Activated CD4-positive, alpha-beta T cell treated with anti-CD3 and anti-CD28 coated beads, Interleukin-2, amount 50 U/mL, for 4 hours (primary cell): ENCODE measurements at places on chromosomes 4 and X.

DNA sequence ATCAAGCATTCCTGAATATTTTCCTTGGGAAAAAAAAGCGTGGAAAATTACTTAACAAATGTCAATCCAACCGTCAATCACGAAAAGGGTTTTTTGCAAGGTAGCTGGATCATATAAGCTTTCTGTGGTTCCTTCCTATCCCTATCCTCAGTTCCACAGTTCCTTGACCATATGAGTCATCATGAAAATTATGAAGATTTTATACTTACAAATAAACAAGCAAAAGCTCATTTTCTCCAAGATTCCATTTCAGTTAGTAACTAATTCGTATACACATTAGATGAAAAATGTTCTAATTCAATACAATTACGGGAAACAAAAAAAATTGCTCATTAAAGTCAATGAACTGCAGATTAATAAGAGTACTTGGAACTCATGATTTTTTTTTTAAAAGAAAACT, 228.8 kb downstream of the NSUN7 start:
- DNase-seq, result no peak

DNA sequence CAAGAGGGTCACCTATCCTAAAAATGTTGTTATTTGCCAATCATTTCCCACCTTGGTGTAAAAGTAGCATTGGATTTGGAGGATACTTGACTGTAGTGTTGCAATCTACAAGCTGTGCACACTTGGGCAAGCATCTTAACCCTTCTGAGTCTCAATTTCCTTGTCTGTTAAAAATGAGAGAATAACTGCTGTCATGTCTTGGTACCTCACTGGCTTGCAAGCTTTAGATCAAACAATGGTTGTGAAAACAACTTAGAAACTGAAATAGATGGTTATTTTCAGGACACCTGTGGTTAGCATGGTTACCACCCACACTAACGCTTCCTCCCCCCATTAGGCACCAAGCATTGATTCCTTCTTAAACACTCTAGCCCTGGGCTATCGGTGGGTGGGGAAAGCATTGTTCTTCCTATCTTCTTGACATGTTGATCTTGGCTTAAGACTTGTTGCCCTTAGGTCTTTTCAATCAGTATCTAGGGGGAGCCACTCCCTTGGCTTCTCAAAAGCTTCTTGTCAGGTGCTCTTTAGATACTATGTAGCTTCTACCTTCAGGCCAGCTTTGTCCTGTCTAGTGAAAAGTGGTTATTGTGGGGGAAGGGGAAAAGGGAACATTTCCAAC, 10.6 kb upstream of the AMOT start:
- no peak for DNase-seq

- no peak for DNase-seq
These were observed 88.1 kb downstream of the CCSER1 start for GRCh38 chr4:90215286-90215685.

DNA sequence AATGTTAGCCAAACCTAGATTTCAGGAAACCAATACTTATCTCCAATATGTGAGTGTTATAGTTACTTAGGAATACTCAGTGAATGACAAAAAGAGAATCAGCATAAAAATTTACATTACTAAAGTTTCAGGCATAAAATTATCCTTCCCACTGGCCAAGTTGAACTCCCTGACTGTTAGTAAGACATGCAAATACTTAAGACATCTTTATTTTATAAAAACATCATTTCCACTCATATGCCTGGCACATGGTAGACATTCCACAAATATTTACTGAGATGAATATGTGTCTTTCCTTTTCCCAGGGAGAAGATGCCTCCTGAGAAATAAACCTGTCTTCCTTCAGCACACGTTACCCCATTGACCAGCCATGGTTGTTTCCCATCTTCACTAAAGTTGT, 7.3 kb downstream of the VEGFD start:
- no peak for DNase-seq

- no peak for DNase-seq
These were observed 54.0 kb downstream of the SLC9A7 start for GRCh38 chrX:46704767-46705386.

DNA sequence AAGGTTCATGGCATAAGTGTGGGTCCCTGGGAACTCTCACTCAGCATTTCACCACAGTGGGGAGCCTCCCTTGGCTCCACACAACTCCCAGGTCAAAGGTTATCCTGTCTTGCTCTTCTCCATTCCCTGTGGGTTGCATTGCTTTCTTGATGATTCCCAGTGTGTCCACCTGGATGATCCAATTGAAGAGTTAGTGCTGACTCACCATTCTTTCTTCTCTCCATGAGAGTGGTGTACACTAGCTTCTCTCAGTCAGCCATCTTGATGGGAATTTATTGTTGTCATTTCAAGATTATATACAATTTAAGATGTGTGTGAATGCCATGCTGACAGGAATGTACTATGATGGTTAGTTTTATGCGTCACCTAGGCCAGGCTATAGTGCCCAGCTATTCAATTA, 25.6 kb upstream of the C4orf17 start:
- DNase-seq, result no peak

DNA sequence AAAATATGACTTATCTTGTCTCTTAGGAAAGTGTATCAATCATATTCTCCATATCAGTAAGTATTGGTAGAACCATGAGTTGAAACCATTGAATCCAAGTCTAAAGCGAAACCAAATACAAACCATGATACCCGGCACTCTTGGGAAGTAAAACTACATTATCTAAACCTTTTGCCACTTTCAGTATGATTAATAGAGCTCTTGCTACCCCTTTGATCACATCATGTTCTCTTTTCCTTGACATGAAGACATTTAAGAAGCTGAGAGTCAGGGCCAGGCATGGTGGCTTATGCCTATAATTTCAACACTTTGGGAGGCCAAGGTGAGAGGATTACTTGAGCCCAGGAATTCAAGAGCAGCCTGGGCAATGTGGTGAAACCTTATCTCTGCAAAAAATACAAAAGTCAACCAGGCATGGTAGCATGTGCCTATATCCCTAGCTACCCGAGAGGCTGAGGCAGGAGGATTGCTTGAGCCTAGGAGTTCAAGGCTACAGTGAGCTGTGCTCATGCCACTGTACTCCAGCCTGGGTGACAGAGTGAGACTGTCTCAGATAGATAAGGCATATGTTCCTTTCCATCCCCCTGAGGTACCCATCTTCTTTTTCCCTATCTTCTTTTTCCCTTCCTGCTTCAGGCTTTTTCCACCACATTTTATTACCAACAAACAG, 45.4 kb downstream of the CEP135 start:
- DNase-seq, result no peak

- no peak for DNase-seq
These were observed 325.5 kb upstream of the F9 start for GRCh38 chrX:139204898-139205667.

DNA sequence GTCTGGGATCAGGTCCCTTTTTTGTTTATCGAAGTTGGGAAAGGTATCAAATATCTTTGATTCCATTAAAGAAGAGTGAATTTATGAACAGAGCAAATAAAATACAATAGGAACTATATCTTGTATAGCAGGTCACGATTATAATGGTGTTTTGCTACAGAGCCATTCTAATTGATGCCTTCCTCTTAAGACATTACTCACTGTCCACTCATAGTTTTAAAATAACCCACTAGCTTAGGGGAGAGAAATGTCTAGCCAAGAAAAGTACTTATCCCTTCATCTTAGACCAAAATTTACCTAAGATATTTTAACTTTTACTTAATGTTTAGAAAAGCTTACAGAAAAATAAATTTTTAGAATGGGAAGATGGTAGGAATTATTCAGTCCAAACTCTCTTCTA, 112.0 kb upstream of the PABPC4L start:
- no peak for DNase-seq

DNA sequence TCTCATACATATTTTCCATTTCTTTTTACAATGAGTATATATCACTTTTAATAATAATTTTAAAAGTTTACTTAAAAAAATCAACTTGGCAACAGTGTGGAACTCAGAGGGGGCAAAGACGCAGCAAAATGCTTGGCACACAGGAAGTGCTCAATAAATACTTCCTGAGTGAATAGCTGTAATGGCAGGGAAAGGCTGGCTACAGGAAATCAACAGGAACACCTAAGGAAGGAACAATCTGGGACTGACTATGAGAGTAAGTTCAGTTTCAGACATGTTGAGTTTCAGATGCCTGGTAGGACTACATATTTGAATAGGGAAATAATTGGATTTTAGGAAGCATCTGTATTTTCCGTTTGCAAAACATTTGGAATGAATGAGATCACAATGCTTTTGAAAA, 137.6 kb downstream of the SCLT1 start:
- no peak for DNase-seq

DNA sequence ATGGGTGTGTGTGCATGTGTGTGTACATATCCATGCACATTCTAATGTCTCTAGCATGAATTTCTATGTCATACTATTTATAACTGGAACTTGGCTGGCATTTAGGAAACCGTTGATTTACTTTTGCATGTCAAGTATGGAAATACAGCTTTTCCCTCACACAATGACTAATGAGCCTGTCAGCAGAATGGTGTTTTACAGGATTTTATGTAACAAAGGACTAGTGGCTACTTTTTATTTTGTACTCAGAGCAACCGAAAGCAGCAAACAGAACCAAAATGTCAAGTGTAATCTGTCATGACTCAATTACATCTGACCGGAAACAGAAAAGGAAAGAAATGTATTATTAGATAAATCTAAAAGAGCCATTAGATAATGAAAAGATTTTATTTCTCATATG, 1911.5 kb upstream of the AGA start:
- DNase-seq, result no peak

GRCh38 chr4:87918314-87919058, 57.0 kb upstream of the SPP1 start:
- DNase-seq, result no peak

DNA sequence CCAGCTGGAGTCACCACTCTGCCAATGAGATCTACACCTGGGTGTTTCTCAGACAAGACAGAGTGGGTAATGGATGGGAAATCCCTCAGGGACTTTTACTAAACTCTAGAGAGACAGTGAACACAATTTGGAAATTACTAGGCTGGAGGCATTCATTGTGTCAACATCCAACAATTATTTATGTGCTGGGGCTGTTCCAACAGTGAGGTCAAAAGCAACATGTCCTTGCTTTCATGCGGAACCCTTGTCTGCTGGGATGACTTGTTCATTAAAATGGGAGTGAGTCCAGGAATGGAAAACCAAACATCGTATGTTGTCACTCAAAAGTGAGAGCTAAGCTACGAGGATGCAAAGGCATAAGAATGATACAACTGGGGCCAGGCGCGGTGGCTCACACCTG, 54.0 kb downstream of the DRD5 start:
- no peak for DNase-seq

- no peak for DNase-seq
These were observed 71.0 kb downstream of the PRRG1 start for GRCh38 chrX:37420185-37420584.
